ENCODE measurements at places on chromosomes 16 and 17. TPM values are rescaled to one million over a fixed set of nuclear protein-coding genes. Genes with fewer than 3 reads are reported as not detected.
A peak's percentile ranks its signal among the peaks of the same experiment; 100 is the strongest.

DNA sequence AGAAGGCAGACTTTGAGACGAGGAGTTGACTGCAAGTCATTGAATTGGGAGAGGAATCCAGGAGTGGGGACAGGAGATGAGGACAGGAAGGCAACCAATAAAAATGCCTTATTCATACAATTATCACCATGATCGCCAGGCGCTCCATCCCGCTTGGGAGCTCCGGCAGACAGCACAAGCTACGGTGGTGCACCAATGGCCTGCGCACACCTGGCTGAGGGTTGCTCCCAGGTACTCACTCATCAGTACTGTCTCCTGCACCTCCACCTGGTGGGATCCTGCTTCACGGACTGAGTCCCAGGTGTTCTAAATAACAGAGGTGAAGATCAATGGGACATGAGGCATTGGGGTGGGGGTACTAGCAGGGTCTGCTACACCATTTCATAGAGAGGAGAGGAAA lies 160.0 kb upstream of the TNRC6C start:
- no peak for DNase-seq

DNA sequence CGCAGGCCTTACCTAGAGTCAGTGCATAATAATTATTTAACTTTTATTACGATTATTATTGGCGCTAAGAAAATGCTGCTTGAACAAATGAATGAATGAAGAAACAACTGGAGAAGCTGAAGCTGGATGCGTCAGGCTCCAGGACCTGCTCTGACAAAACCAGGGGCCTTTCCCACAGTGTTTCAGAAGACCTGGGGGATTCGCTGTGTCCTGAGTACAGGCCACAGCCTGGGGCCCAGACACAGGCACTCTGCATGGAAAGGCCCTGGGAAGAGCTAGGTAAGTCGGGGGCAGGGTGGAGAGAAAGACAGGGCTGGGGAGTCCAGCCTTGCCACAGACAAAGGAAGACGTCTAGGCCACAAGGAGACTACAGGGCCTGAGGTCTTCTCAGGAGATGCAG lies 226.1 kb downstream of the ZNF423 start:
- DNase-seq, result no peak

- peak; percentile 27 for DNase-seq
Observed at GRCh38 chr17:10156948-10157607, 41.3 kb downstream of the GAS7 start.

DNA sequence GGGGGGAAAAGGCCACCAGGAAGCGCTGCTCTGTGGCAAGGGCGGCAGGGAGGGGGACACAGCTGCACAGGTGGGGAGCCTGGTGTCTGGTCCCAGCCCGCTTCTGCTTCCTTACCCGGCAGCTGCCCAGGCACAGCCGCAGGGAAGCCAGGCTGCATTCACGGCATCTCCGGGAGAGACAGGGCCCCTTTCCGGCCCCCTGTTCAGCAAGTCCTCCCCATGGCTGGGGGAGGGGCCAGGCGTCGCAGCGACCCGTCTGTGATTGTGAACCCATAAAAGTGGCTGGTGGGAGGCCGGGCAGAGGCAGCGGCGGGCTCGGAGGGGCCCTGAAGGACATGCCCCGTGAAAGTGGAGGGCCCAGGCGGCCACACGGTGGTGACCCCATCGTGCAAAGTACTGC lies 28.7 kb downstream of the SOX8 start:
- DNase-seq, result peak; percentile 61

GRCh38 chr16:7992616-7993015 lies 597.7 kb downstream of the TMEM114 start:
- DNase-seq, result no peak

DNA sequence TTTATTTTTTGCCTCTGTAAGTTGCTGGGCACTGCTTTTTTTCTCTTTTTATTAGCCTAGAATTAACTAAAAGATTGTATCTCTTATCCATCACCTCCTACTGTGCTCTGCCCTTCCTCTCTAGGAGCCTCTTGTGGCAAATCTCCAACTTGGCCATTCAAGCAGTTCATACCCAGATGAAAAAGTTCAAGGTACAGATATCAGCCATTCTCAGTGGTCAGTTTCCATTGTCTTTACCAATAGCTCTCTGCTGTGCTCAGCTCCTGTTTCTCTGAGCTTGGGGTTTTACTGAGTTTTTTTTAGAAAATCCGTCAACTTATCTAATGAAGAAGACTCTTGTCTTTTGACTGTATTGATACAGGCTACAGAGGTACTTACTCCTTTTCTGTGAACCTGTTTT lies 15.6 kb downstream of the MOSMO start:
- DNase-seq, result no peak

- peak; percentile 82 for DNase-seq
Observed at GRCh38 chr16:4373909-4374742, 2.5 kb downstream of the VASN start.

DNA sequence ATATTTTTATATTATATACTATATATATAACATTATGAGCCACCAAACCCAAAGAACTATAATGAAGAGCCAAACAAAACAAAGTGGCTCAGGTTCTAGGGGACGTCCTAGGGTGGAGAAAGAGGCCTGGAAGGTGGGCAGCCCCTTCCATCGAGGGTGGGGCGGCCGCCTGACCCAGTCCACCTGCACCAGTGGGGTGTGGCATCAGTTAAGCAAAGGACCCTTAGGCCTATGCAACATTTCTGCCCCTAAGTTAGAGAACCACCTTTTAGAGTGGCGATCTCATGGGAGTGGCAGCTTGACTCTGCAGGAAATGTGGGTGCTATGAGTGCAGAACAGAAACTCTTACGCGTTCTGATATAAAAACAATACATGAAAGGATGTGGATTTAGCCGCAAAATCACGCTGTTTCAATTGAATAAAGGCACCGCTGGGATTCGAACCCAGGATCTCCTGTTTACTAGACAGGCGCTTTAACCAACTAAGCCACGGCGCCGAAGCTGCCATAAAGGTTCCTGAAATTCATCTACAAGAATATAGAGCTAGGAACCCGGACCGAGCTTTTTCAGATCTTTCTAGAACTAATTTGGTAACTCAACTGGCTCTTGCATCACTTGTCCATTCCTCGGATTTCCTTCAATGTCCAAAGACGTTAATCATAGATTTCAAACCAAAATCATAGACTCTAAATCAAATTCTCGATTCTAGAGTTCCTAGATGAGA lies 15.6 kb upstream of the AURKB start:
- DNase-seq, result peak; percentile 86

- peak; percentile 33 for DNase-seq
Observed at GRCh38 chr17:61201211-61201610, 198.4 kb upstream of the TBX2 start.

DNA sequence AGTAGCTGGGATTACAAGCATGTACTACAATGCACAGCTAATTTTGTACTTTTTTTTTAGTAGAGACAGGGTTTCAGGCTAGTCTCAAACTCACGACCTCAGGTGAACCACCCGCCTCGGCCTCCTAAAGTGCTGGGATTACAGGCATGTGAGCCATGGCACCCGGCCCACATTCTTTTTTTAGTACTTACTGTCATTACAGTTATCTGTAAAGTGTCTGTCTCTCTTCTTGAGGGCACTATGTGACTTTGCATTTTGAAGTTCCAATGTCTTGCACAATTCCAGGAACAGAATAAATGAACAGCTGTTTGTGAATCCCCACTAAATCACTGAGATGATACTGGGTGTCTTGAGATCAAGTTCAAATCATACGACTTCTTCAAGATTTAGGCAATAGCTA lies 1540.3 kb downstream of the CDH11 start:
- peak; percentile 20 for DNase-seq

GRCh38 chr16:67672306-67672705 lies 5.7 kb downstream of the C16orf86 start:
- no peak for DNase-seq

DNA sequence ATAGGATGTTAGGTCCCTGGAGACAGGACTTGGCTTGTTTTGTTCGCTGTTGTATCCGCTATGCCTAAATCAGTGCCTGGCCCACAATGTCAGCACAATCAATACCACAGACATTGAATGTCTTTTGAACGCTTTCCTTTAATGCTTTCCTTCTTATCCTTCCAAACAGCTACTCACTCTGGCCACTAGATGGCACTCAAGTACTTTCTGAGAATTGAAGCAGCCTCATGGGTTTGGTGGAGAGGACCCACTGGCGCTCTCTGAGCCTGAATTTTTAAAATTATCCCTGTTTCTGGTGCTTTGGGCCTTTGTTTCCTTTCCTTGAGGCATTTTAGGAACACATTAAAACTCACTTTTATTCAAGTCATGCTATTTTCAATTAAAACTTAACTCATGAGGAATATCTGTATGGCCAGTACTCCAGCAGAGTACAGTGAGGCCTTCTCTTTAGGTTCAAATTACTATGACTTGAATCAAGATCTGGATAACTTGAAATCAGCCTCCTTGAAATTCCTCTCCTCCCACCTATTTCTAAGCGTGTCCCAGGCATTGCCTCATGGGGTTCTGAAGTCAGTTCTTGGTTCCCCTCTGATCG lies 3.2 kb upstream of the NLRP1 start:
- peak; percentile 95 for DNase-seq

DNA sequence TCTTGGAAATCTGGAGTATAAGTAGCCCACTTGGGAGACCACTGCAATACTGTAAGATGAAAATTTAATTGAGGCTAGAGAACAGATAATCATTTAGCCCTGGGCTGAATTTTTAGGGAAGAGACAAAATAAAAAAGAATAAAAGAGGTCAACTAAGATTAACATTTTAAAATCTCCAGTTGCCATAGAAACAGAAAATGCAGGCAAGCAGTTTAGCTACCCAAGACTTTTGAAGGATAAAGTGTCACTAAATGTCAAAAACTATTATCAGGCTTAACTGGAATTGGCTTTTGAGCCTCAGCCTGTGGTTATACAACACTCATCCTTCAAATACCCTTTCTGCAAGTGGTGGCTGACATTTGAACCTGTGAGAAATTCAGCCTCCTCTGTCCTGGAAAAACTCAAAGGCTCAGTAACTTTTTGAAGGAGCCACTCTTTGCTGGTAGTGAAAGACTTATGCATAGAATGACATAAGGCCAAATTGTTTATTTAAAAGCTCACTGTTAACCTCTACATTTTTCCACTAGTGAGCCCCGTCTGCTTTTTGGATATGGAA lies 220.7 kb upstream of the KCNJ16 start:
- DNase-seq, result no peak

- no peak for DNase-seq
Observed at GRCh38 chr17:61254904-61255303, 144.7 kb upstream of the TBX2 start.

GRCh38 chr16:82037666-82038065 lies 2.6 kb downstream of the HSD17B2 start:
- DNase-seq, result peak; percentile 20

- DNase-seq, result no peak
Observed at GRCh38 chr17:13933441-13934276, 135.6 kb upstream of the COX10 start.

GRCh38 chr16:30372725-30373124 lies 1.9 kb upstream of the MYL11 start:
- peak; percentile 58 for DNase-seq

- DNase-seq, result no peak
Observed at GRCh38 chr16:1338119-1338730, 4.8 kb downstream of the BAIAP3 start.

GRCh38 chr17:63071797-63072196 lies 105.8 kb downstream of the TANC2 start:
- no peak for DNase-seq

- no peak for DNase-seq
Observed at GRCh38 chr17:55098765-55099164, 130.2 kb downstream of the STXBP4 start.

GRCh38 chr16:28187595-28188004 lies 24.2 kb downstream of the XPO6 start:
- no peak for DNase-seq

DNA sequence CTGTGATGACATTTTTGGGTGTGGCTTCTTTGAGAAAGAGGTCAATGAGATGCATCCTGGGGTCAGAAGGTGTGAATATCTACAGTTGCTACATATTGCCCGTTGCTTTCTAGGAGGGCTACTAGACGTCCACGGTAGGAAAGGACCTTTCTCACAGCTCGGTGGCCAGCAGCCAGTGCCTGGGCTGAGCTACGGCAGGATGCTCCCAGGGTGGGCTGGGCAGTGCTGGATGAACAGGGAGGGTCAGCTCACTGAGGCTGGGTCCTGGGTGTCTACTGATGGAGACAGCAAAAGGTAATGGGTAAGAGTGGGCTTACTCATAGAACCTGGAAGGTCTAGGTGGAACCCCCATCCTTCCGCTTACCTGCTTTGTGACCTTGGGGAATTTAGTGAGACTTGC lies 188.3 kb upstream of the WSCD1 start:
- no peak for DNase-seq

GRCh38 chr16:70592106-70592571 lies 54.2 kb upstream of the IL34 start:
- peak; percentile 35 for DNase-seq

DNA sequence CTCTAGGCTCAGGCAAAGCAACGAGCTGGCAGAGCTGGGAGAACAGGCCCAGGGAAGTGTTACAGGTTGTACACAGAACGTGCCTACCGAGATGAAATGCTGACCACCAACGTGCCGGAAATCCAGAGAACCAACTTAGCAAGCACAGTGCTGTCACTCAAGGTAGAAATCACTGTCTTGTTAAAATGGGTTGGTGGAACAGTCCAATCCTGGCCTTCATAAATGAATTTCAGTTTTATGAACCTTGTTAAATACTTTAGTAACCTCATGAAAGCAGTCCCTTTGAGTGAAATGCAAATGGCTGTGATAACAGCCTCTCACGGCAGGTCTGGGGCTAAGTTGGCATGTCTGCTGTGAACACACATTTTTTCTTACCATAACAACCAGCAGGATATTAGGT lies 29.0 kb downstream of the ETV4 start:
- DNase-seq, result no peak

- DNase-seq, result peak; percentile 75
Observed at GRCh38 chr16:67326472-67327309, at the start of the genes KCTD19 and LRRC36. TSS of gene KCTD19 (minus strand) at chr16:67326741. CDS start at chr16:67326707, 34 bp downstream. TSS of gene LRRC36 (plus strand) at chr16:67326815. CDS start at chr16:67326863, 48 bp downstream.

GRCh38 chr16:56603589-56603988 lies 4.8 kb upstream of the MT2A start:
- peak; percentile 37 for DNase-seq

GRCh38 chr17:79838522-79839274 lies 542 bp downstream of the CBX4 start:
- DNase-seq, result peak; percentile 78

TBC1D26 gene
- total RNA-seq, result not detected

DOC2B gene
- total RNA-seq, result 5.0 TPM

KRTAP4-5 gene
- total RNA-seq, result not detected

IL32 gene
- total RNA-seq, result 104 TPM

CHST4 gene
- total RNA-seq, result 0.21 TPM

ESRP2 gene
- total RNA-seq, result 8.7 TPM

TMIGD1 gene
- total RNA-seq, result not detected

NGFR gene
- total RNA-seq, result 59.2 TPM

C16orf96 gene
- 0.72 TPM for total RNA-seq

NDE1 gene
- total RNA-seq, result 36.5 TPM

XYLT1 gene
- 14.5 TPM for total RNA-seq

C16orf82 gene
- not detected for total RNA-seq

SBK1 gene
- total RNA-seq, result 8.7 TPM

UBB gene
- 1,134 TPM for total RNA-seq

KRTAP3-2 gene
- total RNA-seq, result not detected

KIF18B gene
- total RNA-seq, result 3.6 TPM

PRCD gene
- 0.31 TPM for total RNA-seq

Data from tongue (tissue), 3 donors.